Heart left ventricle (tissue), 16 donors: ENCODE measurements at places on chromosomes 7 and 10. TPM values are rescaled to one million over a fixed set of nuclear protein-coding genes. Genes with fewer than 3 reads are reported as not detected.

GRCh38 chr7:158252081-158252836 lies 335.4 kb downstream of the PTPRN2 start:
- peak; percentile 1 for DNase-seq

GRCh38 chr10:88281592-88282347 lies 301.3 kb downstream of the RNLS start:
- DNase-seq, result no peak

DNA sequence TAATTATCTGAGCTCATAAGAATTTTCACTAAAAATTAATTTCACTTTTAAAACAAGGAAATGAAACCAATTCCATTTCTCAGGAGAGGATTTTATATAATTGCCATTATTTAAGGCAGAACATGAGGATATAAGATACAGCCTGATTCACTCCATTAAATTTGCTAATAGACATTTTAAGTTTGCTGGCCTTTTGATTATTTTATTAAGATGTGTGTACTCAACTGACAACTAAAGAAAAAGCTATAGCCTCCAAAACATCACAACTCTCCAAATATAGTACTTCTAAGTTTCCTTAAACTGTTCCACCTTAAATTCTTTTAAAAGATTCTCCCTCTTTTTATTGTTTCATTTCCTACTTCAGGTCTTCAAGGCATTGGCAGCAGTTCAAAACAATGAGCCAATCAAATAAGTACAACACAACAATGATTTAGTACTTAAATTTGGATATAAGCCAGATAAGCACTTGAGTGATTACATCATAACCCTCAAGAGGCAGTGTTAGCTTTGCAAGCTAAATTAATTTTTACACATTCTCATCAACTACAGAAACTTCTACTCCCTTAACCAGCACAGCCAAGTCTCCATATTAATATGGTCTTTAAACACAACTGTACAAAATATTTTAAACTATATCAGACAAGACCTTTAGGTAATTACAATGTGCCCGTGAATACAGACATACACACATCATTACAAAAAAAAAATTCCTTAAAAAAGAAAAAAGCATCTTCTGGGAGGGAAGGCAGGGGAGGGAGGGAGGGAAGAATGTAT lies 121.8 kb downstream of the KMT2C start:
- peak; percentile 35 for DNase-seq

GRCh38 chr7:3568516-3568915 lies 267.5 kb downstream of the SDK1 start:
- no peak for DNase-seq

DNA sequence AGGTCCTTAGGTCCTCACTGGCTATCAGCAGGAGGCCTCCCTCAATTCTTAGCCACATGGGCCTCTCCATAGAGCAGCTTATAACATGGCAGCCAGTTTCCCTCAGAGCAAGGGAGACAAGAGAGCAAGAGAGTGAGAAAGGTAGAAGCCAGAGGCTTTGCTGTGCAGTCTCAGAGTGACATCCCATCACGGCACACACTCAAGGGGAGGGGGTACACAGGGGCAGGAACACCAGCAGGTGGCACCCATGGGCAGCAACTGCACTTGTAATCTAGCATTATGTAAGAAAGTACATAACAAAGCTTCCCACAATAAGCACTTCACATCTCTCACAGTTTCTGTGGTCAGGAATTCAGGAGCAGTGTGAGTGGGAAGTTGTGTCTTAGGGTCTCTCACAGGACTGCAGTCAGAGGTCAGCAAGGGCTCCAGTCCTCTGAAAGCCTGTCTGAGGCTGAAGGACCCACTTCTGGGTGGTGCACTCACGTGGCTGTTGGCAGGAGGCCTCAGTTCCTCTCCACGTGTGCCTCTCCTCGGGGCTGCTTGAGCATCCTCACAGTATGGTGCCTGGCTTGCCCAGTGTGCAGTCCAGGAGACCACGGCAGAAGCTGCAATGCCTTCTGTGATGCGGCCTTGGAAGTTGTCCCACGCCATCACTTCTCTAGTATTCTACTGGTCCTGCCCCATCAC lies 159.4 kb downstream of the OAT start:
- no peak for DNase-seq

DNA sequence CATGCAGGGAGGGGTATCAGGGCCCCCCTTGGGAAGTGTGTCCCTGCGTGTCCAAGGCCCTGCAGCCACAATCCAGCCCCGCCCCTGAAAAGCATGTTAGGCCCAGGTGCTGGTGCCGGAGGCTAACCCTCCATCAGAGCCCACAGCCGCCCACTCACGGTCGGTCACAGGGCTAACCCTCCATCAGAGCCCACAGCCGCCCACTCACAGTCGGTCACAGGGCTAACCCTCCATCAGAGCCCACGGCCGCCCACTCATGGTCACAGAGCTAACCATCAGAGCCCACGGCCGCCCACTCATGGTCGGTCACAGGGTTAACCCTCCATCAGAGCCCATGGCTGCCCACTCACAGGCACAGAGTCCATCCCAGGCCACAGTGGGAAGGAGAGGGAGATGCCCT lies 426.0 kb downstream of the DNAJB6 start:
- peak; percentile 8 for DNase-seq

The PPP1R17 gene
- not detected for total RNA-seq

DNA sequence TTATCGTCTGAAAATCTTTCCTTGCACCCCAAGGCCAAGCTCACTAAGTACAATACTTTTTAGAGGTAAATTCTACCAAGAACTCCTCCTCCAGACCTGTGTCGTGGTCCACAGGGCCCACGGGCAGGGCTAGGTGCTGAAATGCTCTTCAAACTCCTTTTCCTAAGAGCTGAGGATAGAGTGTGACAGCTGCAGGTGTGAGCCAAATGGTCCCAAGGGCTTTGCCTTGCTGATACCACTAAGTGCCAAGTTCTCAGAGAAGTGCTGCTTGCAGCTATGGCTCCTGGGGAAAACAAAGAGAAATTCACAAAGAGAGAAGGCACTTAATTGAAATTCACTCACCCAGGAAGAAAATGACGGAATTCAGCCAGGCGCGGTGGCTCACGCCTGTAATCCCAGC lies 868.9 kb upstream of the AUTS2 start:
- no peak for DNase-seq

DNA sequence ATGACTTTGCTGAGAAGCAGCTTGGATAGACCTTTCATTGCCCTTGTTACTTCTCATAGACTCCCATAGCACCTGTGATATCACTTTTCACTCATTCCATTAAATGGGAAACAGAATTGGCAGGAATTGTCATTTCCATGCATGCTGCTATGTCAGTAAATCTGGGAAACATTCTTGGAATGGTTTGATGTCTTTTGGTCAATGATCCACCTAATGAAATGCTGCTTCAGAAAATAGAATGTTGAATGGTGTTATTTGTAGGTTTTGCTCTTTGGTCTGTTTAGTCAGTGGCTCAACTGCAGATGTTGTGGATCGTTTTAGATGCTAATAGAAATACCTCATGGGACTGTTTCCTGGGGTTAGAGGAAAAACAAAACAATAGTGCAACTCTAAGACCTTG lies 127.8 kb downstream of the PLPP4 start:
- no peak for DNase-seq

DNA sequence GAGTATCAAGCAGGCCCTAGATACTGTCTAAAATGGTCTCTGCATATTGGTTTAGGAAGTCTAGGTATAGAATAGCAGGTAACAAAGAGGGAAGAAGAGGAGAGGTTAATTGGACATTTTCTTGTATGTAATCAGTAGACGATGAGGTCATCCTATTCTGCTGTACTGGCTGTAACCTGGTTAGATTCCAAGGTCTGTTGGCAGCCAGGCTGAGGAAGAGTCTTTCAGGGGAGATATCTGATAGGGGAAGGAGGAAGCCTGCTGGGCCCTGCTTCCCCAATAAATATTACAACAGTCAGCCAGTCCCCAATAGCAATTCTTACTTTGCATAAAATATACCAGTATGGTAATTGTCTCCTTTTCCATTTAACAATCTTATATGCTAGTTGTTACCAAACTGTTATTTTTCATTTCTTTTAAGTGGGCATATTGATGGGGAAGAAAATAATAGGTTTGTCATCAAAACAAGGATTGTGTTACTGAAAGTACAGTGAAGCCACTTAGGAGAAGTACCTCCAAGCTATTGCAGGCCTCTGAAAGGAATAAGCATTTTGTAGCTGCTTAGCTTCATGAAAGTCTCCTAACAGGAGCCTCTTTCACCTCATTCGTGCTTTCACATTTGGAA lies 186.4 kb downstream of the LRRC4 start:
- DNase-seq, result peak; percentile 60

DNA sequence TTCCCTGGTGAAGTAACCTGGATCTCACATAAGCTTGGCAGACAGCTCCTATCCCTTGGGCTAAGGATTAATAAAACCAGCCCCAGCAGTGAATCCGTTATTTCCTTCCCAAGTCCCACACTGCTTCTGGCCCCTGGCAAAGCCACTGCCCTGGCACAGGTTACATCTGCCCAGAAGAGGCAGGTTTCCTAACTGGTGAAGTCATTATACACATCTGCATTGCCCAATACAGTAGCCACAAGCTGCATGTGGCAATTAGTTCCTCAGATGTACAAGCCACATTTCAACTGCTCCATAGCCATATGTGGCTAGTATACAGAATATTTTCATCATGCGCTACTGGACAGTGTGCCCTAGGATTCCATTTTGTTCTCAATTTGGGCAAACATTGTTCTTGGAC lies 273.0 kb downstream of the GRM8 start:
- DNase-seq, result no peak

DNA sequence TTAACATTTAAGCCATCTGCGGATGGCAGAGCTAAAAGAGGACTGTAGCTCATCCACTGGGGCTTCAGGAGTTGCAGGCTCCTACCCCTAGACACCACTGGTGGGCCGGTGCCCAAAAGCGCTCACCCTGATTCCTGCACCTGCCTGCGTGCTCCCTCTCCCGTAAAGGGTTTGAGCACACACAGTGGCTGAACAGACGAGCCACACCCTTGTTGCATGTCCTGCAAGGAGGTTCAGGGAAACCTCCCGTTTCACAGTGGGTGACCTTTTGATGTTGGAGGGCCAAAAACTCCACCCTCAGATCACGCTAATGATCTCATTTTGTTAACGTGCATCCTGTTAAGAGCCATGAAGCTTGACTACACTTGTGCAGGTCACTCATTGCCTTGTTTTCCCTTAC lies 37.9 kb downstream of the SYPL1 start:
- DNase-seq, result no peak

- DNase-seq, result no peak
These were observed 167.7 kb downstream of the DGKB start for GRCh38 chr7:14734839-14735321.

The GNAT3 gene
- total RNA-seq, result not detected

The ZNF804B gene
- total RNA-seq, result not detected

DNA sequence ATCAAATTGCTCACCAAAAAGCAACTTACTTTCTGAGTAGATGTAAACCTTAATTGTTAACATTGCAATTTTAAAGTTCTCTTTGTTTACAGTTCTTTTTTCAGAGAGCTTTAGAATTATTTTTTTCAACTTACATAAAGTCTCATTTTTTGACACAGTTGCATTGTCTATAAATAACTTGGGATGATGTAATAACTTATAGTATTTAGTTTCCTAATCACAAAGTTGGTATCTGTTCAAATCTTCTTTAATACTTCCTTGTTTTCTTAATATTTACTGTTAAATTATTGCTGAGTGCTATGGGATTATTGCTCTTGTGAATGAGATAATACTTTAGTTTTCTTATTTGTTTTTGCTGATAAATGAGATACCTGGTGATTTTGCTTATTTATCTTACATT lies 18.9 kb upstream of the SUV39H2 start:
- DNase-seq, result no peak

DNA sequence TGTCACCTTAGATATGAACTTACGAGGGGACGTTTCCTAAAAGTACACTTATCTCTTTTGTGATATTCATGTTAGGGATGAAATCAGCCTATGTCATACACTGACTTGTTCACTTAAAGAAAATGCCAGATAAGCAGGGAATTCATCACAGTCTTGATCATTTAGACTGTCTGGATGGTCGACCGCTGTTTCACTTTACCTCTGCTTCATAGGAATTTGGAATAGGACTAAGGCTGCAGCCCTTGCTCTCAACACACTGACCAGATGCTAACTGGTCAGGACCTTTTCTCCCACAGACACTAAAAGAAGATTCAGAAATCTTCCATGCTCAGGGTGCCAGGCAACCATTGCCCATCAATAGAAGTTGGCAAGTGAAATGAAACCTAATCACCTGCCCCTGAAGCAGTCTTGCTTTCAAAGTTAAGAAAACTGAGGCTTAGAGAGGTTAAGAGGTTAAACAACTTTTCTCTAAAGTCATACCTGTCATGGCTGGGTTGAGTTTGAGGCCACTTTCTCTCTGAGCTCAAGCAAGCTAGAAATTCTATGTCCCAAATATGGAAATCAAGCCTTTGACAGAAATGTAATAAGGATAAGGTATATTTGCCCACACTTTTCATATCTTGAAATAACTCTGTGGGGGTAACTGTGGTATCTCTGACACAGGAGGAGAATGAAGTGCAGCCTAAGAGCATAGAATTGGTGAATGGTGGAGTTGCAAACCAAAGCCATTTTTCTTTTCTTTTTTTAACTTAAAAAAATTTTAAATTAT lies 77.1 kb downstream of the MAP3K8 start:
- no peak for DNase-seq

The TAS2R3 gene
- total RNA-seq, result 0.35 TPM

DNA sequence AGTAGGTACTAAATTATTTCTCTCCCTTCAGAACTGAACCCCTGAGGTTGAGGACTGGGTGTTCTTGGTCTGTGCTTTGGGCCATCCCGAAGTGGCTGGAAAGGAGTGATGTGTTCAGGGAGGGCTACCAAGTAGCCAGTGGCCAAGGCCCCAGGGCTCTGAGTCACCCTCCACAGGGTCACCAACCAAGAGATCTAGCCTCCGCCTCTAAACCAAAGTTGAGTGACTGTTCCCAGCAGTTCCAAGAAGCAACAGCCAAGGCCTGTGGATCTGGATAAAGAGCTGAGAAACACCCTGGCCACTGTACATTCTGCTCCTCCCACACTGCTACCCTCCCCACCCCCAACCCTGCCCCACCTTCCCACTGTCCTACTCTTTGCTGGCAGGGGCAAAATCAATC lies 35.5 kb upstream of the KCNMA1 start:
- no peak for DNase-seq

The CRYGN gene
- not detected for total RNA-seq

The SEMA3E gene
- 0.50 TPM for total RNA-seq

- DNase-seq, result no peak
These were observed 85.5 kb downstream of the MAPK8 start for GRCh38 chr10:48391994-48392393.

The VTI1A gene
- total RNA-seq, result 33.1 TPM

The ATRNL1 gene
- 11.4 TPM for total RNA-seq

The PAPOLB gene
- total RNA-seq, result not detected

DNA sequence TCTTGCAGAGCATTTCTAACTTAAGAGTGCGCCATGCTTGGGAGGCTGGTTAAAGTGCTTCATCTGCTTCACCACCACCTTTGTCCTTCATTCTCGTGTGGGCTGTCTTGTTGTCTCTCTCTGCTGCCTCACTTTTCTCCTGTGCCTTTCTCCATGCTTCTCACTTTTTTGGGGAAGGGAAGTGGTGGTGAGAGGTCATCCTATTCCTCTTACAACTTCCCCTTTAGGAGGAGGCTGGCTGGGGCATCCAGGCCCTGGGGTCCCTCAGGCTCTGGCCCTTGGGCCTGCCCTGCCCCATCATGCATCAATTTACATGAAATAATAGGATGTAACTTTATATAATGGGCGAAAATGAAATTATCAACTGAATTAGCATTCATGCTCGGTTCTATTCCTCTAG lies 39.9 kb upstream of the PIP4K2A start:
- no peak for DNase-seq

The GJD4 gene
- not detected for total RNA-seq

The AGAP4 gene
- 6.2 TPM for total RNA-seq

- peak; percentile 58 for DNase-seq
These were observed 172.0 kb upstream of the TNRC18 start for GRCh38 chr7:5595545-5596045.

The CYP2C8 gene
- total RNA-seq, result 0.14 TPM

The KIAA1217 gene
- 28.0 TPM for total RNA-seq

The CNPY1 gene
- not detected for total RNA-seq
